Activated T-cell treated with anti-CD3 and anti-CD28 coated beads, Interleukin-2, amount 50 U/mL, for 72 hours (primary cell): ENCODE measurements at places on chromosomes 4 and X. TPM values are rescaled to one million over a fixed set of nuclear protein-coding genes. Genes with fewer than 3 reads are reported as not detected.
A peak's percentile ranks its signal among the peaks of the same experiment; 100 is the strongest.

POU4F2 gene
- not detected for total RNA-seq

CENPVL1 gene
- total RNA-seq: not detected

PNMA3 gene
- total RNA-seq: 2.2 TPM

FGG gene
- total RNA-seq: not detected

TRIML2 gene
- not detected for total RNA-seq

AWAT2 gene
- not detected for total RNA-seq

CYSLTR1 gene
- 2.9 TPM for total RNA-seq

SULT1B1 gene
- 4.5 TPM for total RNA-seq

UGT2B11 gene
- not detected for total RNA-seq

LINC00632 gene
- total RNA-seq: 0.58 TPM

GRCh38 chrX:111662292-111662691, 18.7 kb upstream of the ALG13 start:
- no peak for DNase-seq

- DNase-seq: no peak
Measured at GRCh38 chr4:41546638-41547037, 8.7 kb downstream of the LIMCH1 start.

- DNase-seq: peak; percentile 15
Measured at GRCh38 chrX:111447298-111447697, 35.3 kb upstream of the DCX start.

DNA sequence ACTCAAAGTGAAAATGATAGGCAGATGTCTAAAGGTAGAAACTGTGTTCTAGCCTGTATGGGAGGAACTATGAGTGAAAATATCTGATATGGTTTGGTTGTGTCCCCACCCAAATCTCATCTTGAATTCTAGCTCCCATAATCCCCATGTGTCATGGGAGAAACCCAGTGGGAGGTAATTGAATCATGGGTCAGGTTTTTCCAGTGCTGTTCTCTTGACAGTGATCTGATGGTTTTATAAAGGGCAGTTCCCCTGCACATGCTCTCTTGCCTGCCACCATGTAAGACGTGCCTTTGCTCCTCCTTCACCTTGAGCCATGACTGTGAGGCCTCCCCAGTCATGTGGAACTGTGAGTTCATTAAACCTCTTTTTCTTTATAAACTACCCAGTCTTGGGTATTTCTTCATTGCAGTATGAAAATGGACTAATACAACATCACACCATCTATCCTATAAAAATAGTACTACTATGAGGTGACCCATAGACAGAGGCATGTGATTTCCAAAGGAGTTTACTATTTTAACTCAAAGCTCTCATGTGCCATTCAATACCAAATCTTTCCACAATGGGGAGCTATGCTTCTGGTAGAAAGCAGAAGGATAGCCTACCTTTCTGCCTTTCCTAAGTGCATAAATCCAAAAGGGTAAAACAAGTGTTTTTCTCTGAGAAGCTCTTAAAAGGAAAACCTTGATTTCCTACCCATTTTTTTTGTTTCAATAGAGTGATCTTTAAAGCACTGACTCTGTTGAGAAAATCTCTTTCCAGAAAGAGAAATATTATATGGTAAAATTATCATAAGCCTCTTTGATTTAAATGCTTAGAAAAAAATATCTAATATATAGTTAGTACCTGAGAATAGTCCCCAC, 38.8 kb downstream of the SEC31A start:
- no peak for DNase-seq

GRCh38 chr4:81601358-81601694, 129.6 kb upstream of the RASGEF1B start:
- no peak for DNase-seq

DNA sequence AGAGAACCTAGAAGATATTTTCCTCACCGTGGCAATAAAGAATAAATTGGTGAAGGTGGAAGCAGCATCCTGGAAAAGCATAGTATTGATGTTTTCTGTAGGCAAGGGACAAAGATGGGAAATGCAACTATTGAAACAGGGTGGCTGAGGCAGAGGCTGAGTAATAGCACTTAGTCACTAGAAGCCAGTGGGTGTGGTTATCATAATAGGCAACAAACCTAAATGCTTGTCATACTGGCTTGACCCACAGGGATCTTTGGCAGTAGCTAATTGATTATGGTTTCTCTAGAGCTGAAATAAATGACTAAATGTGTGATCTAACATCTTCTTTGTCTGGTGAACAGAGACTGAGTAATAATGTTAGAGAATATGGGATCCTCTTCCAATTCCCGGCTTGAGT, 353.6 kb upstream of the RPS6KA3 start:
- DNase-seq: no peak

GRCh38 chr4:24988776-24989175, 42.0 kb downstream of the LGI2 start:
- DNase-seq: no peak

GRCh38 chrX:101117701-101118100, 19.7 kb downstream of the CENPI start:
- DNase-seq: no peak

DNA sequence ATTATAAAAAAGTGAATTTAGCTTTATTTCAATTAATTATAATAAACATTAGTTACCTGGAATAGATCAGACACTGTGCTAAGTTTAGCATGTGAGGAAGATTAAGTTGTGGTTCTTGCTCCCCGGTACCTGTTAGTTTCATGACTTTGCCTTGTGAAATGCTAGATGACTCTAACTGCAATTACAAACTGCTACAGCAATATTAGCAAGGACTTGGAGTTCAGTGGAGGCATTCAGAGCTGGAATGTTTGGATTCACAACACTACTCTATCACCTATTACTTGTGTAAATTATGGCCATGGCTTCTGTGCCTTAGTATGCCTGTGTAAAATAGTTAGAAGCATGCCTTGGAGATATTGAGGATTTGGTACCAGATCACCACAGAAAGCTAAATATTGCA, 21.4 kb upstream of the ANXA10 start:
- no peak for DNase-seq

- no peak for DNase-seq
Measured at GRCh38 chr4:93646233-93646930, 182.2 kb upstream of the ATOH1 start.

- no peak for DNase-seq
Measured at GRCh38 chr4:6657242-6658208, 17.0 kb downstream of the MRFAP1 start.

DNA sequence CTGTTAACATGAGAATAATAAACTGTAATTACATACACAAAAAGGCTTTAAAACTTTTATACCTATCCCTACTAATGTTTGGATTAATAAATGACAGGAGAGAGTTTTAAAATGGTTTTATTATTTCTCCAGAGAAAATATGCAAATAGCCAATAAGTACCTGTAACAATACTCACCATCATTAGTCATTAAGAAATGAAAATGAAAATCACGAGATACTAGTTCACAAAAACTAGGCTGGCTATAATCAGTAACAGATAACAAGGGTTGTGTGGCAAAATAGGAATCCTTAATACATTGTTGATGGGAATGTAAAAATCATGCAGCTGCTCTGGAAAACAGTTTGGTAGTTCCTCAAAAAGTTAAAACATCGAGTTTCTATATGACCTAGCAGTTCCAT, 25.2 kb upstream of the AP1AR start:
- no peak for DNase-seq

DNA sequence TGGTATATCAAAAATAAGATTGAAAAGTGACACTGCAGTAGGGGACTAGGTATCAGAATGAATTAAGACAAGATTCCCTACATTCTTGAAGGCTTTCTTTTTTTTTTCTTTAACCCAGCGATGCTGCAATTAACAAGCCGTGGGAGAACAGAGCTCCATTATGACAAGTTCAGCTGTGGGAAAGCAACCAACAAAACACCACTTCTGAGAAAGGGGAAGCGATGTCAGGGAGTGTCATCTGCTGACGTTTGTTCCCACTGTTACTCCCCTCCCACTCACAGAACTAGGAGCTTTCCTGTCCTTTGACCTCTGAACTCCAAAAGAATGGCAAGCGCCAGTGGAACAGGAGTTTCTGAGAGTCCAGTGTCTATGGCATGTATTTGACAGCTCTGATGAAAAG, 90.2 kb upstream of the SLITRK2 start:
- no peak for DNase-seq

GRCh38 chr4:57051095-57051494, 59.1 kb downstream of the IGFBP7 start:
- DNase-seq: no peak

DNA sequence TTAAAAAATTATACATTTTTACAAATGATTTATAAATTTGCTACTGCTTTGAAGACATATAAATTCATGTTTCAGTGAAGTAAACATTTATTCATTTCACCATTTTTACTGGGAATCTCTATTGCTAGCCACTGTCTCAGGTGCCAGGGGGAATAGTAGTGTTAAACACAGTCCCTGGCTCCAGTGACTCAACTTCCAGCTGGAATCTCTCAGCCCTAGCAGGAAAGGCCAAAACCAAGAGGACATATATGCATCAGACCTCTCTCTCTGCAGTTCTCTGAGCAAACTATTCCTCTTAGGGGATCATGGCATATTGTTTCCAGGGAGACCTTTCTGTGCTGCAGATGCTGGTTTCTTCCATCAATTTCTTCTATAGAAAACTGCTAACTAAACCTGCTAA, 1009.0 kb upstream of the LCORL start:
- no peak for DNase-seq

- DNase-seq: peak; percentile 82
Measured at GRCh38 chr4:26028793-26029567, 115.0 kb downstream of the SMIM20 start.

DNA sequence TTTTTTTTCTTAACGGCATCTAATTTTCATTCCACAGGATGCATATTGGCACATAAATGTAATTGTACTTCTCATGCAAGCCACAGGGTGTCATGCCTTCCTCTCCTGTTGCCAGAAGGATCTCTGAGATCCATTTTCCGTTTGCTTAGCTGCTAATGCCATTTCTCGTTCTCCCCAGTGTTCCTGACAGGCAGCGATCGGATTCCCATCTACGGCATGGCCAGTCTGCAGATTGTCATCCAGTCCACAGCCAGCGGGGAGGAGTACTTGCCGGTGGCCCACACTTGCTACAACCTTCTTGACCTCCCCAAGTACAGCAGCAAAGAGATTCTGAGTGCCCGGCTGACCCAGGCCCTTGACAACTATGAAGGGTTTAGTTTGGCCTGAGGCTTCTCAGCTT, 8.9 kb upstream of the NAP1L5 start:
- DNase-seq: no peak

GRCh38 chr4:41505161-41505661, 32.7 kb upstream of the LIMCH1 start:
- no peak for DNase-seq

- DNase-seq: peak; percentile 57
Measured at GRCh38 chrX:132219343-132219768, at the start of gene RAP2C. Gene RAP2C, minus strand, starts transcription at chrX:132219447. Its CDS starts 2,179 bp downstream, at chrX:132217268.

DNA sequence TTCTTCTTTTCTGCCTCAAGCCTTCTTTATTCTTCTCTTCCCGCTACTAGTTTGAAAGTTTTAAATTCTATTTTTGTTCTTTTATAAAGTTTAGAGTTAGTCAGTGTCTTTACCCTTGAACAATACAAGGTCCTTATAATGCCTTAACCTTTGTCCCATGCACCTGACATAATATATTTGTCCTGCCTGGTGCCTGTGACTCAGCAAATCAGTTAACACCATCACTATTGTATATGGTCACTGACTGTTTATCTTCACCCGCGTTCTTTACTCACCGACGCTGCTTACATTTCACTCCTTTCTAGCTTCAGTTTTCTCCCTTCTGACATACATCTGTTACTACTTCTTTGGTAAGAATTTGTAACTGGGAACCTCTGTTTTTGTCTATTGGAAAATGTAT, 5.7 kb downstream of the SMIM20 start:
- no peak for DNase-seq

GRCh38 chr4:175447016-175447415, 365.0 kb downstream of the GPM6A start:
- DNase-seq: no peak

- no peak for DNase-seq
Measured at GRCh38 chrX:69307756-69308155, 142.5 kb upstream of the PJA1 start.

DNA sequence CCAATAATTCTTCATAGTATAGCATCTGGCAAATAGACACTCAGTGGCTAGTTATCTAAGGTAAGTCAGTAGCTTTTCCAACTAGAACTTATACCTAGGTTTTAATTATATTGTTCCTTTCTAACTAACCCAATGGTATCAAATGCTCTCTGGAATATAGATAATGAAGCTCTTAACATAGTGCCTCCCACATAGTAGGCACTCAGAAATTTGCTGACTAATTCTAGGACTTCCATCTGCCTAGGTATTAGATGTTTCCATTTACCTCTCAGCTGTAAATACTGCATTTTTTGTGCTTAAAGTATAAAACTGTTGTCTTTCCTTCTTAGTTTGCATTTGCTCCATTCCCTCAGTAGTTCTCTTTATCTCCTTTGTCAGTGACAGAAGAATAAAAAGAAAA, 214.3 kb upstream of the SPRY1 start:
- no peak for DNase-seq

GRCh38 chr4:127048376-127049044, 584.2 kb upstream of the INTU start:
- no peak for DNase-seq

DNA sequence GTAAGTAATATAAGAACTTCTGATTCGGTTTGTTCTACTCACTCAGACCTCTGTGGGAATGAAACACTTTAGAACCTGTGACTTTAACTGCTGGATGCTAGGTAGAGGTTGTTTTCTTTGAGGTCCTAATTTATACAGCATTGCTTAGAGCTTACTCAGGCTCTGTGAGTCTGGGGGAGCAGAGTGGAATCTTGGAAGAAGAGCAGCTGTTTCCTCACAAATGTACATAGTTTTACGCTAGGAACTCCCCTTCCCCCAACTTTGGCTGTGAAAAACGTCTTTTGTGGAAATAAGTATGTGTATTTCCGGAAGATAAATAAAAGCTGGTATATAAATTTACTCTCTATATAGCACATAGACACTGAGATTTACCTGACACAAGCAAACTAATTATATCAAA, 141.4 kb downstream of the NAA11 start:
- DNase-seq: no peak

- no peak for DNase-seq
Measured at GRCh38 chr4:187491286-187491685, 504.3 kb upstream of the ZFP42 start.

- no peak for DNase-seq
Measured at GRCh38 chr4:188707036-188707435, 567.8 kb downstream of the TRIML1 start.

DNA sequence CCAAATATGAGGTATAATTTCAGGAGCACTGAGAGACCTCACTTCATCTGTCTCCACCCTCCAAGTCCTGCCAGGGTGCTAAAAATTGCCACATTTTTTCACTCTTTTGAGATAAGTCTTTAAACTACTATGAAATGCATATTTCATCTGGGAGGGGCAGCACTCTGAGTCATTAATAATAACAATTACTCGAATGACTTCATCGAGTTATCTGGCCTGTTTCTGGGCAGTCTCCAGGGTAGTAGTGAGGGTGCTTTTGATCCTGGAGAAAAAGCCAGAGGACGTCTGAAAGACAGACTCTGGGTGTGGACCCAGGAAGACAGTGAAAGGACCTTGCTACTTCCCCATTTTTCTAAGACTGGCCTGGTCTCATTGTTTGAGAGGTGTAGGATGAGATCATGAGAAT, 42.3 kb upstream of the SRD5A3 start:
- DNase-seq: no peak
